ENCODE measurements at places on chromosomes 2 and 18.

- no peak for DNase-seq
Observed at GRCh38 chr18:64409511-64409910, 260.6 kb upstream of the LINC00305 start.

DNA sequence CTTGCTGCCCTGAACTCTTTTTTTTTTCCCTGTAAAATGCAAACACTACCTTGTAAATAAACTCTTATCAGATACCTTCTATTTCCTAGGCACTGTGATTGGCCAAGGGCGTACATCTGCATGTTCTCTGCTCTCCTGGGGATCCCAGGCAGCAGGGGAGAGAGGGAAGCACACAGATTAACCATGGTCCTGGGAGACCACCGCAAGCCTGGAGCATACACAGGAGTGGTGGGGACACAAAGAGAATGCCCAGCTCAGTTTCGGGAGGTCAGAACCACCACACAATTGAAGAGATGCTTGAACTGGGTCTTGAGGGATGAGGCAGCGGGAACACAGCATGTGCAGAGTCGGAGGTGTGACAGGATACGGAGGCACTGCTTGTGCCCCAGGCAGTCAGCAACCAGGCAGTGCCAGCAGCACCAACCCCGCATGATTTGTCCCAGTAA, 2.1 kb downstream of the GREB1 start:
- no peak for DNase-seq

DNA sequence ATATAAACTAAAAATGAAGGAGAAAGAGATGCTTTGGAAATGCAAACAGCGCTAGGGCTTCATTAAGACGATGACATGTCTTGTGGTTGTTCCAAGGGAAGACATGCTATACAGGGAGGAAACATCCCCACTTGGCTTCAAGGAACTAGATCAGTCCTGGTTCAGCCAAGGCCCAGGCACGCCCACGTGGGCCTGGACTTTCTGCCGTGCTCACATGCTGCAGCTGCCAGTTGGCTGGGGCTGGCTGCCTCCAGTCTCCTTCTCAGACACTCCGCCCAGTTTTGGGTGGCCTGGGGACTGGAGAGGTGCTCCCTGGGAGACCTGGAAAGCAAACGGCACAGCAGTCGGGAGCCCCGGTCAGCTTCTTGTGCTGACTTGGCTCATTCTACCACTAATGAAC, 109.6 kb downstream of the GLI2 start:
- peak; percentile 77 for DNase-seq

DNA sequence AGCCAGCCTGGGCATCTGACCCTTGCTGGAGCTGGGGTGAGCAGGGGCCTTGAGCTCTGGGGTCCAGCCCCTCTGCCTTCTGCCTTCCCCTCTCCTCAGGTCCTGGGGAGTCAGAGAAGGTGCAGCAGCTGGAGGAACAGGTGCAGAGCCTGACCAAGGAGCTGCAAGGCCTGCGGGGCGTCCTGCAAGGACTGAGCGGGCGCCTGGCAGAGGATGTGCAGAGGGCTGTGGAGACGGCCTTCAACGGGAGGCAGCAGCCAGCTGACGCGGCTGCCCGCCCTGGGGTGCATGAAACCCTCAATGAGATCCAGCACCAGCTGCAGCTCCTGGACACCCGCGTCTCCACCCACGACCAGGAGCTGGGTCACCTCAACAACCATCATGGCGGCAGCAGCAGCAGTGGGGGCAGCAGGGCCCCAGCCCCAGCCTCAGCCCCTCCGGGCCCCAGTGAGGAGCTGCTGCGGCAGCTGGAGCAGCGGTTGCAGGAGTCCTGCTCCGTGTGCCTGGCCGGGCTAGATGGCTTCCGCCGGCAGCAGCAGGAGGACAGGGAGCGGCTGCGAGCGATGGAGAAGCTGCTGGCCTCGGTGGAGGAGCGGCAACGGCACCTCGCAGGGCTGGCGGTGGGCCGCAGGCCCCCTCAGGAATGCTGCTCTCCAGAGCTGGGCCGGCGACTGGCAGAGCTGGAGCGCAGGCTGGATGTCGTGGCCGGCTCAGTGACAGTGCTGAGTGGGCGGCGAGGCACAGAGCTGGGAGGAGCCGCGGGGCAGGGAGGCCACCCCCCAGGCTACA, 3.8 kb downstream of the EMILIN1 start:
- no peak for DNase-seq

GRCh38 chr2:215274829-215275228, 37.0 kb upstream of the ATIC start:
- no peak for DNase-seq

- peak; percentile 71 for DNase-seq
Observed at GRCh38 chr2:12014088-12014960, 267.9 kb downstream of the LPIN1 start.

- DNase-seq, result no peak
Observed at GRCh38 chr18:22932885-22933205, 283 bp upstream of the RBBP8 start.

All from GM03348 (cell line).